ENCODE measurements at places on chromosomes 5 and 9. TPM values are rescaled to one million over a fixed set of nuclear protein-coding genes. Genes with fewer than 3 reads are reported as not detected.

DNA sequence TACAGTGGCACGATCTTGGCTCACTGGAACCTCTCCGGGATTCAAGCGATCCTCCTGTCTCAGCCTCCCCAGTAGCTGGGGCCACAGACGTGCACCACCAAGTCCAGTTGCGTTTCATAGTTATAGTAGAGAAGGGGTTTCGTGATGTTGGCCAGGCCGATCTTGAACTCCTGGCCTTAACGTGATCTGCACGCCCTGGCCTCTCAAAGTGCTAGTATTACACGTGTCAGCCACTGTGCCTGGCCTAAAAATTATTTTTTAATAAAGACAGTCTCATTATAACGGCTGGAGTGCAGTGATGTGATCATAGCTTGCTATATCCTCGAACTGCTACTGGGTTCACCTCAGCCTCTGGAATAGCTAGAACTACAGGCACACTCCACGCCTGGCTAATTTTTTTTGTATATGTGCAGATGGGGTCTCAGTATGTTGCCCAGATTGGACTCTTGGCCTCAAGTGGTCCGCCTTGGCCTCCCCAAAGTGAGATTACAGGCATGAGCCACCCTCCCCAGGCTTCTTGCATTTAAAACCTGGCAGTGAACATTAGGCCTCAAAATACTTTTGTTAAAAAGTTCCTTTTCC, 4.4 kb downstream of the NPM1 start:
- DNase-seq: no peak

GRCh38 chr5:135944967-135945560, 9.7 kb downstream of the LECT2 start:
- peak; percentile 11 for DNase-seq

- no peak for DNase-seq
Measured at GRCh38 chr9:131197160-131197911, 72.0 kb downstream of the NUP214 start.

GRCh38 chr5:158487664-158488063, 612.1 kb downstream of the EBF1 start:
- DNase-seq: no peak

DNA sequence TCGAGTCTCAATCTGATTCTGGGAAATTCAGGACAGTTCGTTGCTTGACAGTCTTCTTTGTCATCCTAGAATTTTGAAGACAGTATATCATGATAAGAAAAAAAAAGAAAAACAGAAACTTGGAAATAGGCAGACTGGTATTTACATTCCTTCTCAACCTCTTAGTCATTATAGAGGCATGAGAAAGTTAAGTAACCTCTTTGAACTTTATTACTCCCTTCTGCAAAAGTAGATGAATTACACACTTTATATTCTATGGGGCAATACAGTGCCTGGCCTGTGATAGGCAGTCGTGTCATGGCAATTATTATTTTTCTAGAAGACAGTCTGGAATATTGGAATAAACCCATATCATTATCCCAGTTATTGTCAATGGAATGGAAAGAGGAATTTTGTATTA, 828.9 kb downstream of the TLR4 start:
- no peak for DNase-seq

Gene ENDOG
- total RNA-seq: 26.4 TPM

- no peak for DNase-seq
Measured at GRCh38 chr5:139817362-139817761, 21.8 kb downstream of the PSD2 start.

Gene CCL28
- total RNA-seq: 4.3 TPM

DNA sequence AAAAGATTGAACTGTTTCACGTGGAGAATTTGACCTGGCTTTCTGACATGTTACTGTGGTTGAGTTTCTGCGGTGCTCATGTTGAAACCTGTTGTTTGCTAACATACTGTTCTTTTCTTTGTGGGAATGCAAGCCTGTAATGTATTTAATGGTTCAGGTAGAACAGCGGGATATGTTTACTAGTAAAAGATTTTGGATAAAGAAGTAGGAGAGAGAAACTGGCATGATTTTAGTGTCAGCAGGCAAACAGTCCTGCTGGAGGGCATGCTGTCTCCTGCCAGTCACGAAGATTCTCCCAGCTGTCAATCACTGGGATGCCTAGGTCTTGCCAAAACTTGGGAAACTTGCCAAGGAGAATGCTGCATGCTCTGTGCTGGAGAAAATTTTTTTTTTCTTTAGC, 263.5 kb downstream of the TAF11L14 start:
- DNase-seq: no peak

- no peak for DNase-seq
Measured at GRCh38 chr9:120043448-120043847, 536.5 kb downstream of the CDK5RAP2 start.

DNA sequence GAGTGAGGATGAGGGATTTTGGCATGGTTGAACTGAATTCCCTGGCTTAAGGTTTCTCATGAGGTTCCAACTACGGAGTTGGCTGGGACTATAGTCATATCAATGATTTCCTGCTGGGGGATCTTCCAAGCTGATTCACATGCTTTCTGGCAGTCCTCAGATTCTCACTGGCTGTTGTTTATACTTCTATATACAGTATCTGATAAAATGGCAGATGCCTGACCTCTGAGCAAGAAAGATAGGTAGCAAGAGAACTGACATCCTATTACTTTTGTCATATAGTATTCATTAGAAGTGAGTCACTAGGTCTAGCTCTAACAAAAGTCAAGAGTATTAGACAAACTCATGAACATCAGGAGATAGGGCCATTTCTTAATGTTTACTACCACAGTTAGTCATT, 440.9 kb upstream of the EDIL3 start:
- no peak for DNase-seq

- DNase-seq: no peak
Measured at GRCh38 chr5:178247481-178248456, 15.2 kb upstream of the PHYKPL start.

- peak; percentile 46 for DNase-seq
Measured at GRCh38 chr5:168987543-168988300, 313.2 kb downstream of the SLIT3 start.

Gene FOXI1
- not detected for total RNA-seq

DNA sequence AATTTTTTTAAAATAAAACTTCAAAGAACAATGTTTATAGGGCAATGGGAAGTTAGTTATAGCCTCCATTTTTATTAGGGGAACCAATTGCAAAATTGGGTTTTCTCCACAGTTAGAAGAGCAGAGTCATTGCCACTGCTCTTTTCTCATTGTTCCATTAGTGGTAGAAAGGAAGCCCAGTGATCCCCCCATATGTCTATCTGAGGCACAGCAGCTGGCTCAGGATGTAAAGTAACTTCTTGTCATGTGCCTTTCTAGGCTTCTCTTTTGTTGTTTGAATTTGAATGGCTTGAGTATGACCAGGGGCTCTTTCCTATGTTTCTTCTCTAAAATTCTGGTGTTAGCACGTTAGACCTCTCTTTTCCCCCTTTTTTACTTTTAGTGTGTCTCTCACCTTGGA, 61.2 kb downstream of the UBAP1 start:
- DNase-seq: no peak

Gene SPATA31C2
- not detected for total RNA-seq

DNA sequence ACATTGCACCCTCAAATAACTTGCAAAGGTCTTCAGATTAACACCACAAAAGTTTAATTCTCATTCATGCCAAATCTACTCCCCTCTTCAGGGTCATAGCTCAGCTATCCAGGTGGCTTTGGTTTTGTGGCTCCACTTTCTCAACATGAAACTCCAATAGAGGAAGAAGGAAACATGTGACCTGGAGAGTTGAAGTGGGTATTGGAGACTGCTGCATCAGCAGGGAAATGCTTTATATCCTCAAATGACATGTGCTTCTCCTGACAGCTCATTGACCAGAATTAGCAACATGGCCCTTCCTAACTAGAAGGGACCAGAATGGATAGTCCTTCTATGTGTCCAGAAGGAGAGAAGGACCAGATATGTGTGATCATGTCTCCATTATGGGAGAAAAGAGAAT, 73.6 kb downstream of the TLR4 start:
- DNase-seq: no peak

DNA sequence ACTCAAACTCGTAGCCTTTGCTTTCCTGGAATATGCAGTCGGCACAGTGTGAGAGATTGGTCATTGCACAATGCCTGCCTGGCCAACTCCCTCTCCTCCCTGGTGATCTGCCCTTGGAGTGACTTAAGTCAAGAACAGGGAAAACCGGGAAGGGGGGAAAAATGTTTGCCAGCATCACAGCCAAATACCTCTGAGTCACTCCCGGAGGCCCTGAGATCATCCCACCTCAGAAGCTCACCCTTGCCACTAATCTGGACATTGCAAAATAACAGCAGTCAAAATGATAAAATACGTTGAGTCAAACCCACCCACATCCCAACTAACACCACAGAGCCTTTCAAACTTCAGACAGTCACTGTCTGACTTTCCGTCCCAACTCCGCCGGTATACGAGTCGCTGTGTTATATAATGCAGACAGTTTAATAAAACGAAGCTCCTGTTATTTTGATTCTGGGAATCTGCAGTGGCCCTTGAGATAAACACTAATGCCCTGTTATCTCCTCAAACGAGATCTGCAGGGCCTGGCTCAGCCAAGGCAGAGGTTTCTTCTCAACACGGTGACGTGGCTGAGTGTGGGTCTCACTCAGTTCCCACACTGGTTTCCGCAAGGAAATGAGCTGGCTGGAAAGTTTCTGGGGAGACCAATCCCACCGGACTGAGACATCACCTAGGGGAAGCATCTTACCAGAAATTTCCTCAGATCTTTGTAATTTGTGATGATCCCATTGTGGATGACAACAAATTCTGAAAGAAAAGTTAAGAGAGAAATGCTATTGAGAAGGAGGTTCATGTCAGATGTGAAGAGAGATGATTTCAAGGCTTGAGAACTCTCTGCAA, 22.1 kb downstream of the GFPT2 start:
- DNase-seq: no peak

GRCh38 chr5:64869419-64869818, 100.7 kb downstream of the CWC27 start:
- DNase-seq: no peak

DNA sequence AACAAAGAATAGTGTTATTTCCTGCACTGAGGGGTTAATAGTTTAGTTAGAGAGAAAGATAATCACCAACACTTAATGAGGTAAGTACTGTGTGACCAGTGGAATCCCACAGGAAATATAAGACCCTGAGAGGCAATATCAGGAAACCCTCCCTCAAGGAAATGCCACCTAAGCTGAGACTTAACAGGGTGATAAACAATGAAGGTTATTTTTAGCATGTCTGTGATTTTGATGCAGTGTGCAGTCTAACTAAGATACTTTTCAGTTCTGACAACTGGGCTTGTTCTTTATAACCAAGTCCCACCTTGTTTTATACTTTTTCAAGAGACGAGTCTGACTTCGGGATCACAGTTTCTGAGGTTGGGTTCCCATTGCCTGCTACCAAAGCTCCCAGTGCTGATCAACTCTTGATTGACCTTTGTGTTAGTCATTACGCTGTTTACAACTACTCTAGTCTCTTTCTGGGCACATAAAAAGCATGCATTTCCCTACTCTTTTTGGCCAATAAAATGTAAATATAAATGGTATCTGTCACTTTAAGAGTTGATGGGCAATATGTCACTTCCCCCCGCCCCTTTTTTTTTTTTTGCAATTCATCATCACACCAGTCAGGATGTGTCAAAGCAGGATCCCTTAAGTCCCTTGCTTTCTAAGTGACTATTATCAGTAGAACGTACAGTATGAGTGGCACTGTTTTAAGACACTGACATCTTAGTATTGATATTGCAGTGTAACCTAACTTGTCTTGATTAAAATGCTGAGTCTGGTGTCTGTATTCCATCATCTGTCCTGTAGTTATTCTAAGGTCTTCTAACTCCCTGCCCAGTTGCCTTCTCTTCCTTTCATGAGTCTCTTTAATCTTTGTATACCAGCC, 31.4 kb downstream of the C6 start:
- no peak for DNase-seq

DNA sequence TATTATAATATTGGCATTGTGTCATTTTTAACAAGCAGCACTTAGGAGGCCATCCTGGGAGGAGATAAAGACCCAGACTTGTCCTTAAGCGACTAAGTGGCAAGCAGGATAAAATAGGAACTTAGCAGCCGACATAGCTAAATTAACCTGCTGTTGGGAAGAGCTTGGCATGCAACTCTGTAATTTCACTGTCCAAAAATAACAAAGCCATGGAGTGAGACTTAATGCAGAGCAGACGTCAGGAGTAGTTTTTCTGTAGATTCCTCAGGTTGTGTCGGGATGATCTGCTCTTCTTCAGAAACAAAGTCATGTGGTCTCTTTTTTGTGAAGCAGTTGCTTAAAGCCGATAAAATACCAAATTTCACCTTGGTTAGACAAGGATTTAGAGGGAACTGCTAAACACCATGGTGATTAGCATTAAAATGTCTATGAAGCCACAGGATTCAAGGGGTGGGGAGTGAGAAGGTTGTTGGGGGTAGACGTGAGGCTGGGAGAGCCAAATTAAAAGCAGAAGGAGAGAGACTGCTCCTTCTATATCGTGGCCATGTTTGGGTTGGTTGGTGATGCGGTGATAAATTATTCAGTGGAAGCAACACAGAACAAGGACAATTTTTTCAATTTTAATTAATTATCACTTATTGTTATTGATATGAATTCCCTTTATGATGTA, 303.0 kb downstream of the CSNK1G3 start:
- no peak for DNase-seq

DNA sequence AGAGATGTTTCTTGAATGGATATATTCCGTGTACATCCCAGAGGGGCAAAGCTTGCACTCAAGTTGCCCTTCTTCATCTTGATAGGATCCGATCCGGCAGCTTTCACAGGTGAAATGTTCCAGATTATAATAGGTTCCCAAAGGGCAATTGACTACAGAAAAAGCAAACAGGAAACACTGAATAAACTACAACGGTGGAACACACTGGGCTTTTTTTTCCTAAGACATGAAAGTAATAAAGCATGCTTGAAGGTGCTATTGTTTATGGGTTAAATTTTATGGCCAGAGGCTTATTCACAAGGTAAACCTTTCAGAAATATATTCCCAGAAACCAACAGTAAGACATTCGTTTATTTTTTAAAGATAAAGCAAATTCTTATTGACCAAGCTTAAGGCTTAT, 110.6 kb downstream of the SVEP1 start:
- no peak for DNase-seq

- DNase-seq: no peak
Measured at GRCh38 chr9:120985819-120986222, 59.2 kb upstream of the TRAF1 start.

Gene EDIL3
- 170 TPM for total RNA-seq

Gene SOX30
- total RNA-seq: not detected

Measured in thoracic aorta (tissue), 2 donors.